ENCODE measurements at places on chromosomes 2 and 18. TPM values are rescaled to one million over a fixed set of nuclear protein-coding genes. Genes with fewer than 3 reads are reported as not detected.

- DNase-seq = no peak
- H3K27me3 ChIP-seq = peaks cover 2% of the 10 kb centered on the region
- no peak overlapping the region for H3K4me3 ChIP-seq
- H3K4me1 ChIP-seq = peaks cover 46% of the 10 kb centered on the region
- peak overlapping the region; percentile 11 for H3K27ac ChIP-seq
- H3K36me3 ChIP-seq = peaks cover 4% of the 10 kb centered on the region
These were observed 14.0 kb downstream of the ARHGAP25 start for GRCh38 chr2:68748568-68748967.

CRYBA2 gene
- not detected for polyA plus RNA-seq

DNA sequence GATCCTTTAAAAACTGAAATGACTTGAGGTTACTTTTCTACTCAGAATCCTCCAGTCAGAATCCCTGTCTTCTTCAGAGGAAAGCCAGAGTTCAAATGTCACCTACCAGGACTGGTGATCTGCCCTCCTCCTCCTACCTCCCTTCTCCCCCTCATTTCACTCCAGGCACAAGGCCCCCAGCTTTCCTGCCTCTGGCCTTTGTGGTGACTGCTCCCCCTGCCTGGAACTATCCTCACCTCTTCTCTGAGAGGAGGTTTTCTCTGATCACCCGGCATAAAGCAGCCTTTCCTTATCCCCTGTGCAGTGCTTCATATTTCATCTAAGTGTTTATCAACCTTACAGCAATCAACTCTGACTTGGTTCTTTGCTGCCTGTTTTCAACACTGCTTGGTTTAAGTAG, 6.8 kb downstream of the B3GNT2 start:
- H3K27me3 ChIP-seq = peaks cover 4% of the 10 kb centered on the region
- DNase-seq = no peak
- no peak overlapping the region for H3K27ac ChIP-seq
- H3K4me1 ChIP-seq = peaks cover 100% of the 10 kb centered on the region

SKOR2 gene
- not detected for polyA plus RNA-seq

DNA sequence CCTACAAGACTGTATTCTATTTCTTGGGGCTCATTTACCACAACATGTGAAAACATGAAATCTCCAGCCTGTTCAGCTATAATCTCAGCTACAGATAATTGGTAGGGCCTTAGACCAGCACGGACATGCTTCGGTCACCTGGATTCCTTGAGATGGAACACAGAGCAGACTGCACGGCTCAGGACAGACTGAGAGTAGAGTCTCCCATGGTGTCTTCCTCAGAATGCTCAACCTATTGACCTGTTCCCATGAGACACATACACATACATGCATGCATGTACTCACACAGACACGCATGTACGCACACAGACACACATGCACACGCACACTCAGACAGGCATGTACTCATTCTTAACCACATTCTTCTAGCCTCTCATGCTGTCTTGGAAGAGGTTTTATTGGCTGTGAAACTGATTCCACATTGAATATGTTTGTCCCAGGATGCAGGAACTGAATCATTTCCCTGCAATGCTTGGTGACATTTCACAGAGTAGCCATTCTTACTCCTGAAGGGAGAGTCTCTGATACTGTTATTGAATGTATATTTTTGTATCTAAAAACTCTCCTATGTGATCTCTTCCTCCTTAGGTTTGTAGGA, 23.5 kb upstream of the BZW1 start:
- H3K27ac ChIP-seq = no peak overlapping the region
- no peak for DNase-seq
- no peak overlapping the region for H3K4me3 ChIP-seq
- H3K27me3 ChIP-seq = peaks cover 2% of the 10 kb centered on the region

NFATC1 gene
- 8.9 TPM for polyA plus RNA-seq

KCNE4 gene
- polyA plus RNA-seq = not detected

DNA sequence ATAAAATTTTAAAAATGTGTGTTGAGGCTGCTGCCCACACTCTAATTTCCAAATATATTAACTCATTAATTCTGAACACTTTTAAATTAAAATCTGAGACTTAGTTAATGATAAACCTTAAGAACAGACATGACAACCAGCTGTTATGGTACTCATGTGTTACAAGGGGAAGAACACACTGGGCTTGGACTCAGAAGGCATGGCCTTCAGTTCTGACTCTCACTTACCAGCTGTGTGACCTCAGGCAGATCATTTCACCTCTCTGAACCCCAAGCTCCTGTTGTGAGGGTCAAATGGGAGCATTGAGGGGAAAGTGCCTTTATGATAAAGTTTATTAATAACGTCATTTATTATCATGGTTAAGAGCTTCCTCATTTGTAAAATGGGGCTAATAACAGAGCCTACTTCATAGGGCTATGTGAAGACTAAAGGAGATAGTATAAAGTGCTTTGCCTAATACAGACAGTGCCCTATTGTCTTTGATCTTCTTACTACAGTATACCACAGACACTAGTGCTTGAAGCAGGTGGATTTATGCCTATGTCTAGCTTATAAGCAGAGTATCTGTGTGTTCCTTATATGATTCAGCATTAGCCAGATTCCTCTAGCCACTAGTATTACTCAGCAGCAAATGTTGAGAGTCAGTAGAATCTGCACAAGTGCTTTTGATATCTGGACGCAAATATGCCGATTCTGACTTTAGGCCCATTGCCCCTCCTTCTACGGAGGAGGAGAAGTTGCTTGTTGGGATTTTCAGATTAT, 99.6 kb downstream of the SGPP2 start:
- no peak overlapping the region for H3K4me3 ChIP-seq
- H3K27me3 ChIP-seq = no peaks in the 10 kb centered on the region
- H3K4me1 ChIP-seq = no peaks in the 10 kb centered on the region
- H3K36me3 ChIP-seq = no peaks in the 10 kb centered on the region

CASP10 gene
- 37.4 TPM for polyA plus RNA-seq

DNA sequence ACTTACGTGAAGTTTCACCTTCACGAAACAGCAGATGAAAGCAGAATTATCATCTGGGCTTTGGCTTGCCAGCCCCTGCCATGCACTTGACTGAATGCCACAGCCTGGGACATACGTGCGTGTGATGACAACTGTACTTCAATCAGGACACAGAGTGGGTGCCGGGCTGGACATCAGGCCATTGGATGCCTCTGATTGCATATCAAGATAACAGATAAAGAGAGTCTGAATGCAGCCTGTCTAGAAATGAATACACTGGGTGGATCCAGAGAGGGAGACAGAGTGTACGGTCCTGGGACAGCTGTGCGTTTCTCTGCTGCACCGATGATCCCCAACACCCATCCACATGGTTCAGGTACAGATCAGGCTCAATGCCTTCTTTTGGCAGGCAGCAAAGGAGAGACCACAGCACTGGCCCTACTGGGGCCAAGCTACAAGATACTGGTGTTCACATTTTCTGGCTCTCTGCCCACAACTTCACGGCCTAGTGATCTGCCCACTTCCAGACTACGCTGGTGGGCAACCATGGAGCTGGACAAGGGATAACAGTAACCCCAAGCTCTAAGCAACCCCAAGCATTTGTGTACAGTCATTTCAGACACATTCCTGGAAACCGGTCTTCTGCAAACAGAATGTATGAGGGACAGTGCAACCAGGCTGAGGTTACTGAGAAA, 35.6 kb downstream of the FBLN7 start:
- no peak overlapping the region for H3K27ac ChIP-seq
- peaks cover 7% of the 10 kb centered on the region for H3K27me3 ChIP-seq
- H3K36me3 ChIP-seq = peaks cover 3% of the 10 kb centered on the region
- H3K4me1 ChIP-seq = peaks cover 11% of the 10 kb centered on the region

DNA sequence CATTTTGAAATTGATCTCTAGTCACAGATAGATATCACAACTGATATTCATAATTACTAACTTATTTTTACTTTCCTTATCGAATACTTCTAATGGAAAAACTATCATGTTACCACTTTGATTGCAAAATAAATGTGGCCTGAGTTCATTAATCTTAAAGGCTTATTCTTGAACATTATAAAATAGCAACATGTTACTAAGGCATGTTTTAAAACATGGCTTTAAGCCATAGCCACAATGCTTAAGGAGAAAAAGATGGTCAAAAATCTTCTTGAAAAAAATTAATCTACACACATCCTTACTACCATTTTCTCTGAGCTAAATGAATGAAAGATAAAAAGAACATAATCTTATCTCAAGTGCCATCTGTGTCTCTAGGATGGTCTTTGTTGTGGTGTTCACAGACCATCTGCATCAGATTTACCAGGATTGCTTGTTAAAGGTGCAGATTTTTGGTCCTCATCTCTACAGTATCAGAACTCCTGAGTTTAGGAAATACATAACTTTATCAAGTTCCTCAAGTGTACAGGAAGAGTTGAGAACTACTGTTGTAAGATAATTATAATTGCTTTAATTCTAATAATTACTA, 15.3 kb downstream of the MTX2 start:
- H3K27ac ChIP-seq = no peak overlapping the region
- H3K4me3 ChIP-seq = no peak overlapping the region
- no peaks in the 10 kb centered on the region for H3K36me3 ChIP-seq

DNA sequence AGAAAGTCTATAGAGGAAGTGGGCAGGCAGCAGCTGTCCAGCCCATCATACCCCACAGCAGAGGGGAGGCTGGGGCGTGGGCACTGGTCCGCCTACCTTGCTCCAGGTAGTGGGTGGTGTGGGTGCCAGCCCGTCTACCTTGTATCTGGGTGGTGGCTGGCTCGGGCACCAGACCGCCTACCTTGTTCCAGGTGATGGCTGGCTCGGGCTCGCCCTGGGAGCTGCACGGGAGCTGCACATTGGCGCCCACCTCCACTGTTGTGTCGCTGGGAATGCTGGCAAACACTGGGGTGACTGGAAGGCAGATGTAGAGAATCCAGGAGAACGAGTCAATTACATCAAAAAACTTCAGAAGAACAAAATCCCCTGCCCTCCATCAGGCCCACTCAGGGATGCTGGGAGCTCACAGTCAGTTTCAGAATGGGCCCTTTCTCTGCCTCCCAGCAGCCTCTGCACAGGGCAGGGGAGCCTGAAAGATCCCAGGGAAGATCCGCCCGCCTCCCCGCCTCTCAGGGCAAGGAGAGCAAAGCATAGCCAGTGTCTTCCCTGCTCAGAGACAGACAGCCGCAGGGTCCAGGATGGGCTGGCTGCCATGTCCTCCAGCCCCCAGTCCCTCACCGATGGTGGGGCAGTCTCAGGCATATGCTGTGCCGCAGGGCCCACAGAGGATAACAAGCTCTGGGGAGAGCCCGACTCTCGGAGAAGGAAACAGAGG, 82.3 kb downstream of the PXDN start:
- H3K36me3 ChIP-seq = no peaks in the 10 kb centered on the region
- H3K27me3 ChIP-seq = no peaks in the 10 kb centered on the region
- H3K4me1 ChIP-seq = no peaks in the 10 kb centered on the region
- no peak overlapping the region for H3K27ac ChIP-seq
- no peak overlapping the region for H3K4me3 ChIP-seq

DNA sequence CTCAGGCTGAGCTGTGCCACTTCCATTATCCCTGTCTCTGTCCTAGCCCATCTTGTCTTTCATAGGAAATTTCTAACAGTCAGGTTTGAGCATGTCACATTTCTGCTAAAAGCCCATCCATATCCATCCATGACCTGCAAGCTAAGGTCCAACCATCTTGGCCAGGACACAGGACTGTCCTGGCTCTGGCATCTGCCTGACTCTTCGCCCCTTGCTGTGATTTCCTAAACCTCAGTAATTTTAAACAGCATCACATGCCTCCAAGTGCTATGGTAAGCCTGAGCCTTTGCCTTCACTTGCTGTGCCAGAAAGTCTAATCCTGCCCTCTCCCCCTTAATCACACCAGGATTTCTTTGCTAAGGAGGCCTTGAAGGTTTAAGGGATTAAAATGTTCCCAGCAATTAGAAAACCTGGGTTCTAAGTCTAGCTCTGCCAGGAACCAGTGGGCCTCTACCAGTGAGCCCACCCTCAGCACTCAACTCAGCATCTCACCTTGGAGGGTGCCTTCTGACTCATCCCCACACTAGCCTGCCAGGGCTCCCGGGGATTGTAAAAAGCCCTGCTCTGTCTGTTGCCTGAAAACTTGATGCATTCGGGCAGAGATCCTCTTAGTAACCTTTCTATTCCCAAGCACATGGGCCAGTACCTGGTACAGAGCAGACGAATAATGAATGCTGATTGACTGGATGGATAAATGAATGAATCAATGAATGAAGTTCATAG, 411.0 kb downstream of the LRATD1 start:
- peaks cover 6% of the 10 kb centered on the region for H3K27me3 ChIP-seq
- no peaks in the 10 kb centered on the region for H3K36me3 ChIP-seq
- H3K4me3 ChIP-seq = no peak overlapping the region
- no peak for DNase-seq
- H3K27ac ChIP-seq = no peak overlapping the region

SLC66A3 gene
- 88.2 TPM for polyA plus RNA-seq

- H3K4me3 ChIP-seq = no peak overlapping the region
- peaks cover 7% of the 10 kb centered on the region for H3K4me1 ChIP-seq
- H3K27me3 ChIP-seq = peaks cover 3% of the 10 kb centered on the region
- no peaks in the 10 kb centered on the region for H3K36me3 ChIP-seq
- H3K27ac ChIP-seq = no peak overlapping the region
These were observed 18.2 kb upstream of the PDIA6 start for GRCh38 chr2:10830641-10831399.

DNA sequence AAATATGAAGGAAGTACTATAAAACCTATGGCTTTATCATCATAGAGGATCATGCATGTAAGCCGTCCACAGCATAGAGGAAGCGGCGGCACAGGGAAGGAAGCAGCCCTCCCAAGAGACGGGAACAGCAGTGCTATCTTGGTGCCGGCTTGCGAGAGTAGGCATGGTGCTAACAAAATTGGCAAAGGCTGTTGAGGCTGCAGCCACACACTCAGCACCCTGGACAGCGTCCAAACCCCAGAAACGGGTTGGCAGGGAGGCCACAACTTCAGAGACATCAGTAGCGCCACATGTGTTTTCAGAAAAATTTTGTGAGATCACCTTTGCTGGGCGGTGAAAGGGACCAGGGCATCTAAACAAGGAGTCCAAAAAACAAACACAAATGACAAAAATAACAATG, 37.7 kb downstream of the NETO1 start:
- H3K4me1 ChIP-seq = no peaks in the 10 kb centered on the region
- H3K4me3 ChIP-seq = no peak overlapping the region
- H3K36me3 ChIP-seq = peaks cover 5% of the 10 kb centered on the region
- no peak for DNase-seq
- no peak overlapping the region for H3K27ac ChIP-seq

GRCh38 chr2:22481486-22482259, 903.3 kb upstream of the KLHL29 start:
- no peak for DNase-seq
- no peaks in the 10 kb centered on the region for H3K27me3 ChIP-seq
- H3K4me1 ChIP-seq = no peaks in the 10 kb centered on the region
- H3K27ac ChIP-seq = no peak overlapping the region
- H3K36me3 ChIP-seq = no peaks in the 10 kb centered on the region
- no peak overlapping the region for H3K4me3 ChIP-seq
